ENCODE measurements at places on chromosomes 4 and X.

GRCh38 chr4:80143307-80143679 is 54.0 kb upstream of the PRDM8 start:
- no peak for DNase-seq

DNA sequence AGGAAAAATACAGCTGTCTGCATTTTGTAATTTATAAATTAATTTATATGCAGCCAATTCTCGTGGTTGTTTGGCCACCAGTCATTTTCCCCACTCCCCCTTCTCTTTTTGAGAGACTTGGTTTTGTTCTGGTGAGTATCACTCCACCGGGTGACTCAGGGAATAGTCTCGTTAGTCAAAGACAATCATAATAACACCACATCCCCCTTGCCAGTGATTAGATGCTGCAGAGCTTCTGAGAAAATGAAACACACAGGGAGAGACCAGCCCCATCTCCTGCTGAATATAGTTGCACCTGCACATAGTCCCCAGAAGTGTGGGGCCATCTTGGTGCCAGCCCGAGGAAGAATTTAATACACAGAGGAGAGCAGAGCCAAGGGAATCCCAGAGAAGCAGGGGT is 8.0 kb upstream of the FNIP2 start:
- no peak for DNase-seq

GRCh38 chr4:153547520-153547919 is 81.4 kb downstream of the TMEM131L start:
- no peak for DNase-seq

- DNase-seq: no peak
These were observed 11.7 kb downstream of the PITX2 start for GRCh38 chr4:110610940-110611831.

DNA sequence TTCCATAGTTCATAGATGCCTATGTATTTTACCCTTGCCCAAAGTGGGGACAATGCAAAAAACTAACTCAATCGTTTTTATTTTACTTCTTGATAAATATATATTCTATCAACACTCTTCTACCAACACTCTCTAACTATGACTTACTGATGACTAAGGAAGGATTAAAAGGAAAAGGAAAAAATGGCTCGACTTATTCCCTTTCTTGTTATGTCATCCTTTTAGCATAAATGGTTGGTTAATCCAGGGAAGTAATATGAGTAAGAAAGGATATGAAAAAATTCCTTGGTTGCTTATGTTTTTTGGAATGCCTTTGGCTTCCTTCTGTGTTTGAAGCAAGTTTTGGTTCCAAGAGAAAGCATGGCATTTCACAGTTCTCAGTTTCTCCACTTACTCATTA is 1087.1 kb downstream of the C4orf33 start:
- DNase-seq: no peak

- DNase-seq: no peak
These were observed 20.5 kb downstream of the UGT2B7 start for GRCh38 chr4:69116645-69117321.

DNA sequence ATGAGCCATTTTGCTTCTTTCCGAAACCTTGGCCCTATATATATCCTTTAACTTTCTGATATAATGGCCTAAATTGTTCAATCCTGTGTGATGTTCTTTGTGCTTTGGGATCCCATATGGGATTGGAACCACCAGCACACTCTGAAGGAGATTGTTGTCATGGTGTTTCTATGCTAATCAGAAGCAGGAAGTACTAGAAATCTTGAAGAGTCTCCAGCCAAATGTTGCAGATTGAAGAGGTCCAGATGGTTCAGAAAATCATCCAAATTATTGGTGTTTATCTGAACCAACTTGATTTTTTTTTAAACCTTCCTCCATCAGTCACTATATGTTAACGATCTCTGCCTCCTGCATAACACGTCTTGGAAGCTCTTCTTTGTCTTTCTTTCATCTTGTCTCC is 72.8 kb downstream of the KIT start:
- DNase-seq: no peak

DNA sequence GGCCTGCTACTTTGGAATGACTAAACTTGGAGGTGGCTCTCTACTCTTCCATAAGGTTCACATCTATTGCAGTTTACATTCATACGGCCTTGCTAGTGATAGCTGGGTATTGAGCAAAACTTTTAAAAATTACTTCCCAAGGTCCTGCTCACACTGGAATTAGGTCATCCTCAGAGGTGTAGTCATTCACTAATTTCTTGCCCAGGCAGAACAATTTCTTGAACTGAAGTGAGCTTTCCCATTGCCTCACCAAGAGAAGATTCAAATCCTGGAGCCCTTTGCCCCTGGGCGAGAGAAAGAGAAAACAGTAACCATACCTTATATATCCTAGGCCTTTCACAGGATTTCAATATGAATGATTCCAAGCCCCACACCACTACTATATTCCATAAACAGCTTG is 109.2 kb downstream of the GUCY2F start:
- no peak for DNase-seq

DNA sequence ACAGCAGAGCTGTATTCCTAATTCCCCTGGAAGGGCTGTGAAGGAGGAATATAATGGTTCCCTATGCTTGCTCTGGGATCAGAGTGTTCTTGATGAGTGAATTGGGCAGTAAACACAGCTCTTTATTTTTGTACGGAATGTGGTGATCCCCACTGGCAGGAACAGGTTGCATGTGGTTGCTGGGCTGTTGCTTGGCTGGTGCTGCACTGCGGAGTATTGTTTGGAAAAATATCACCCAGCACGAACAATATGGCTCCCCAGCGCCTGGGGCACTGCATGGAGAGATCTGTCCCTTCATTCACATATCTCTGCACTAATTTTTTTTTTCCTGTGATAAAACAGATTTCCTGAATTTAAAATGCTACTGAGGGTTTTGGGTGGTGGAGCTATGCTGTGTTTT is 119.7 kb downstream of the MGST2 start:
- no peak for DNase-seq

- DNase-seq: no peak
These were observed 197.2 kb downstream of the ARHGAP24 start for GRCh38 chr4:85672116-85672515.

DNA sequence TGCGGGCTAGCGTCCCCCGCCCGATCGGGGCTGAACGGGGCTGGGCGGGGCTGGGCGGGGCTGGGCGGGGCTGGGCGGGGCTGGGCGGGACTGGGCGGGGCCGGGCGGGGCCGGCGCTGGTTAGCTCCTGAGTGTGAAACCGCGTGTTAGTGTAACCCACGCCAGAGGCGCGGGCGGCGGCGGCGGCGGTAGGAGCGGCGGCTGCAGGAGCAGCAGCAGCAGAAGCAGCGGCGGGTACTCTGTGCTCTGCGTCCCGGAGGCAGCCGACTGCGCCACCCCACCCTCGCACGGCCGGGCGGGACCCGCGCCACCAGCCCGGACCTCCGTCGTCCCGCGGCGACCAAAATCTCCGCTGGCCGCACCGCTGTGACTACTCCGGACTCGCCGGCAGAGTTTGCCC is 128.1 kb downstream of the LAS1L start:
- no peak for DNase-seq

DNA sequence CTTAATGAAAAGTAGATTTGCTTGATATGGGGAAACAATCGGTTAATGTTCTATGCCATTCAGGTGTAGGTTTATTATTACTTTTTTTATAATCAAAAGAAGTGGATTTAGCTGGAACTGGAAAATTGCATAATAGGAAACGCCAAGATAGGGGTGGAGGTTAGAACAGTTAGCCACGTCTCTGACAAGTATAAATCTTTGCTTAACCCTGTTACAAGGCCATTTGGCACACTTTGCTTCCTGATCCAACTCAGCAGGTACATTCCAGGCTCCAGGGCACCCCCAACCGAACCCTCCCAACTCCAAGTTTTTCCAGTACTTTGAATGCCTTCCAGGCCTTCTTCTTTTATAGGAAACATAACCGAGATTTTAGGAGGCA is 50.6 kb upstream of the ACSL4 start:
- DNase-seq: no peak

- DNase-seq: no peak
These were observed 36.0 kb downstream of the DLG3 start for GRCh38 chrX:70480660-70481018.

DNA sequence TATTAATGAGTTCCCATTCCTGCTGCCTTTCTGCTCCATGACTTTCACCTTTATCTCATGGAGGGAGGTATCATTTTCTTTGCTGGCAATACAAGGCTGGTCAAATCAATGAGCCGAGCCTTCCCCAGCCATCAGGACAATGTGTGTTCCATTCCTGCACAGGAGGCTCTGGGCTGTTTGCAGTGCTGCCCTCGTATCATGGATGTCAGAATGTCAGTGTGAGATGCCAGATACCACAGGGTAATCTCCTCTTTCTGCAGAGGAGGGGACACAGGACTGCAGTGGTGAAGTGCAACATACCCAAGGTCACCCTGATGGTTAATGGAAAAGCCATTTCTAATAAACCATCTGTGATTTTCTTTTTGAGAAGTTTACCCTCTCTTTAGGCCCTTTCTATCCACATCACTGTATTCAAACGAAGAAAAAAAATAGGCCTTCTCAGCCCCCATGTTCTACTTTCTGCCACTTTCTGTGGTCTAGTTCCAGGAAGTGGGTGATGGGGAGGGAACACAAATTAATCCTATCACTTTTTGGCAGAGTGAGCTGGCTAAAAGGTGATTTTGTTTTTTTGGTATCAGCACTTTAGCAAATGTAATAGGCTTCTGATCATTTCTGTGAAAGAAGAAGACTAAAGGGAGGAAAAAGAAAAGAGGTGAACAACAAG is 490.2 kb upstream of the BOD1L1 start:
- no peak for DNase-seq

DNA sequence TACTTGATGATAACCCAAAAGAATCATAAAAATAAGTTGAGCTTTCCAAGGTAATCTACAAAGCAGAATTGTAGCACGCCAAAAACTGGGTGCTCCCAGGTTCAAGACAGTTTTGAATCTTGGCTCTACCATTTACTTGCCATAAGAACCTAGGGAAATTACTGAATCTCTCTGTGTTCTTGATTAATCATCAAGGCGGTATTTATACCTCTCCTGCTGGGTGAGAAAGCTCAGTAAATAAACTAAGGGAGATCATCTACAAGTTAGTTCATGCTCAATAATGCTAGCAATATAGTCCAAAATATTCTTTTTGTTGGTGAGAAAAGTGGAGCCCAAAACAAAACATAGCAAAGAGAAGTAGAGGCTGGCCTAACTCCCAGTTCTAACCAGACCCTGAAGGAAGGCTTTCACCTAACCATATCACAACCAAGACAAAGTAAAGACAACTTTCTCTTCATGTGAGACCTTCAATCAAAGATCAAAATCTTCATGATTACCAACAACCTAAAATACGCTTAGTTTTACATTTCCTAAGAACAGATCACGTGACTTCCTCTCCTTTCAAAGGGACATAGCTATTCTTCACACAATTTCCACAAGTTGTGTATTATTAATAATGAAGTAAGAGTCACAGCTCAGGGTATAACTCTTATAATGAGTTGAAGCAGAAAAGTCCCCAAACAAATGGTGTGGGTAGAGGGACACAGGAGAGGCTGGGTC is 34.4 kb downstream of the TNIP3 start:
- DNase-seq: no peak

DNA sequence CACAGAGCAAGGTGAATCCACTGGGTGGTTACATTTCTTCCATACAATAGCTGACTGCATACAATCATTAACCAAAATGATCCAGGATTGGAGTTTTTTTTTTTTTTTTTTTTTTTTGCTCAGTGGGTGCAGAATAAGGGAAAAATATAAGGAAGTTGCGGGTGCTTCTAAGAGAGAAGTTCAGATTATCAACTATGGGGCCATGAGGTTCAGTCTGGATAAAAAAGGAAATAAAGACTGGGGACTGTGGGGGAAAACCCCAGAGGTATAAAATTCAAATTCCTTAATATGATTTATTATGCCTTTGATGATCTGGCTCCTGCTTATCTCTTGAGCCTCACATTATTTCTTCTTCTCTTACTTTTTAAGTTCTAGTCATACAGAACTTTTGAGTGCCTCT is 5.9 kb upstream of the EIF1AX start:
- no peak for DNase-seq

DNA sequence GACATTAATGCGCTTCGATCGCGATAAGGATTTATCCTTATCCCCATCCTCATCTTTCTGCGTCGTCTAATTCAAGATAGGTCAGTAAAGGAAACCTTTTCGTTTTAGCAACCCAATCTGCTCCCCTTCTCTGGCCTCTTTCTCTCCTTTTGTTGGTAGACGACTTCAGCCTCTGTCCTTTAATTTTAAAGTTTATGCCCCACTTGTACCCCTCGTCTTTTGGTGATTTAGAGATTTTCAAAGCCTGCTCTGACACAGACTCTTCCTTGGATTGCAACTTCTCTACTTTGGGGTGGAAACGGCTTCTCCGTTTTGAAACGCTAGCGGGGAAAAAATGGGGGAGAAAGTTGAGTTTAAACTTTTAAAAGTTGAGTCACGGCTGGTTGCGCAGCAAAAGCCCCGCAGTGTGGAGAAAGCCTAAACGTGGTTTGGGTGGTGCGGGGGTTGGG is 528 bp upstream of the FGF2 start:
- no peak for DNase-seq

GRCh38 chr4:98816816-98817215 is 112.1 kb downstream of the EIF4E start:
- no peak for DNase-seq

- no peak for DNase-seq
These were observed 689 bp downstream of the METAP1 start for GRCh38 chr4:98996056-98996764.

GRCh38 chrX:11366998-11367595 is 73.9 kb downstream of the AMELX start:
- DNase-seq: no peak

- no peak for DNase-seq
These were observed 178.4 kb downstream of the MGST2 start for GRCh38 chr4:139844057-139844456.

- DNase-seq: no peak
These were observed 57.5 kb upstream of the TNIP3 start for GRCh38 chr4:121221608-121222007.

GRCh38 chrX:24025741-24026403 is 1.1 kb downstream of the KLHL15 start:
- DNase-seq: no peak

- DNase-seq: no peak
These were observed 60.8 kb downstream of the DDX60 start for GRCh38 chr4:168257768-168258167.

- DNase-seq: no peak
These were observed 31.2 kb upstream of the GYPA start for GRCh38 chr4:144171697-144172096.

DNA sequence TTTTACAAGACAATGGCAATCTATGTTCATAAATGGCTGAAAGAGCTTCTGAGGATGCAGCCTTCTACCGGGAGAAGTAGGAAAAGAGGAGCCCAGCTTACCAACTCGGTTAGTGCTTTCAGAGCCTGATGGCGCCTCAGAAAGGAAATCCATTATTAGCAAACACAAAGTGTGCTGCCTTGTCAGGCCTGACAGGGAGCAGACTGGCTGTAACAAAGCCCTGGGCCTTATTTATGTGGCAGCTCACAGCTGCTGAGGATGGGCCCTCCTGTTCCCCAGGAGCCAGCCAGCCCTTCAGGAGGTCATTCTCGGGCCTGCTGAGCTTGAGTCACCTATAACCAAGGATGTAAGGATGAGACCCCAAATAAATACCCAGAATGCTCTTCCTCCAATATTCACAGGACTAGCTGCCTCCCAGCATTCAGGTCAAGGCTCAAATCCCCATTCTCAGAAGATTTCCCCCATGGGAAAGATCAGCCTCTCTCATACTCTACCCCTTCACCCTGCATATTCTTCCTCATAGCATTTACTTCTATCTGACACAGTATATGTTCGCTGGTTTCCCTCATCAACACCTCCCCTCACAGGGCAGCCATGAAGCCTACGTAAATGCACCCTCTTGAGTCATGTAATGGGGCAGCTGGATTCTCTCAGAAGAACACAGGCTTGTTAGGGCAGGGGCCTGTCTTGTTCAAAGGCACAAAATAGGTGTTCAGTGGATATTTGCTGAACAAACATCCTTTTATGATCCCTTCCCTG is 227.0 kb upstream of the RASGEF1B start:
- DNase-seq: no peak

Data from LNCaP clone FGC (cell line).